Spleen (tissue), 13 donors: ENCODE measurements at places on chromosomes 6 and 20. TPM values are rescaled to one million over a fixed set of nuclear protein-coding genes. Genes with fewer than 3 reads are reported as not detected.

DNA sequence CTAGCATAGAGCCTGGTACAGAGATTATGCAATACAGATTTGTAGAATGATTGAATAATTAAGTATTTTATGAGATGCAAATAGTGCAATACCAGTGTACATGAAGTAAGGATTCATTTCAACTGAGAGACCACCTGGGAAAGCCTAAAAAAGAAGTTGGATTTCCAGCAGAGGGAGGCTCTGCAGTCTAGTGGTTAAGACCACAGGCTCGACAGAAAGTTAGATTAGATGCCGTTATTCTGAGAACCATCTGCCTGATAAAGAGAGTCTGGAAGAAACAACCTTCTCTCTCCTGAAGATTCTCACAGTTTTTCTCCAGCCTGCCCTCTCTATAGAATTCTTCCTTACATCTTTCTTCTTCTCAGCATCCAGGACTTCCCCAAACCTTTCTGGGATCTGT lies 13.6 kb upstream of the TNFRSF21 start:
- no peak overlapping the region for H3K4me3 ChIP-seq
- H3K4me1 ChIP-seq: no peaks in the 10 kb centered on the region
- H3K27me3 ChIP-seq: no peaks in the 10 kb centered on the region

GRCh38 chr6:1381481-1382330 lies 7.7 kb upstream of the FOXF2 start:
- H3K4me3 ChIP-seq: peak overlapping the region; percentile 30
- H3K27ac ChIP-seq: no peak overlapping the region
- peaks cover 73% of the 10 kb centered on the region for H3K4me1 ChIP-seq
- no peaks in the 10 kb centered on the region for H3K36me3 ChIP-seq
- peak; percentile 83 for DNase-seq
- peaks cover 100% of the 10 kb centered on the region for H3K27me3 ChIP-seq

GRCh38 chr6:49531774-49532569 lies 18.5 kb upstream of the C6orf141 start:
- H3K4me1 ChIP-seq: no peaks in the 10 kb centered on the region
- no peaks in the 10 kb centered on the region for H3K27me3 ChIP-seq
- no peaks in the 10 kb centered on the region for H3K36me3 ChIP-seq
- H3K4me3 ChIP-seq: no peak overlapping the region

- H3K4me1 ChIP-seq: peaks cover 50% of the 10 kb centered on the region
- no peak overlapping the region for H3K27ac ChIP-seq
- H3K4me3 ChIP-seq: no peak overlapping the region
Measured at GRCh38 chr20:62370115-62370806, 3.1 kb upstream of the LAMA5 start.

Gene STMND1
- not detected for total RNA-seq

Gene TMEM170B
- total RNA-seq: 6.7 TPM

Gene CASP8AP2
- 21.0 TPM for total RNA-seq

Gene BEND3
- 2.2 TPM for total RNA-seq
